ENCODE measurements at places on chromosomes 13 and 19.
A peak's percentile ranks its signal among the peaks of the same experiment; 100 is the strongest.

DNA sequence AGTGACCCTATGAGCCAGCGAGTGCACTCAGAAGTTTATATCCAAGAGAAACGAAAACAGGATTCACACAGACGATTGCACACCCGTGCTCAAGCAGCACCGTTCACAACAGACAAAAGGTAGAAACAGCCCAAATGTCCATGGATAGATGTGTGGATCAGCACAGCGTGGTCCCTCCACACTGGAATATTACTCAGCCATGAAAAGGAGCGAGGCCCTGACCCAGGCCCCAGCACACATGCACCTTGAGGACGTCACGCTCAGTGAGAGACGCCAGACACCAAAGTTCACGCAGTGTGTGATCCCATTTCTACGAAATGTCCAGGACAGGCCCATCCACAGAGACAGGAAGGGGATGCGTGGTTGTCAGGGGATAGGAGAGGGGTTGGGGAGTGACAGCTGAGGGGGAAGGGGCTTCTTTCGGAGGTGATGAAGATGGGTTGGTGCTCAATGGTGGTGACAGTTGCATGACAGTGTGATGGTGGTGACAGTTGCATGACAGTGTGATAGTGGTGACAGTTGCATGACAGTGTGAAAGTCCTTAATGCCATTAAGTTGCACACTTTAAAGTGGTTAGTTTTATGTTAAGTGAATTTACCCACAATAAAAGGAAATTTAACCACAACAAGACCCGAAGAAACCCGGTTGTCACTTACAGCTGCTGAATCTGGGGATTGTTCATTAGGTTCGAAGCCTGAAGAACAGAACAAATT is 18.9 kb upstream of the SLC39A3 start:
- no peak for DNase-seq

GRCh38 chr13:110426735-110427134 is 119.7 kb downstream of the COL4A2 start:
- DNase-seq = no peak

- peak; percentile 38 for DNase-seq
These were observed 676.2 kb downstream of the GPC5 start for GRCh38 chr13:92074658-92075057.

GRCh38 chr13:68727798-68728197 is 1379.8 kb upstream of the ATXN8OS start:
- DNase-seq = no peak

DNA sequence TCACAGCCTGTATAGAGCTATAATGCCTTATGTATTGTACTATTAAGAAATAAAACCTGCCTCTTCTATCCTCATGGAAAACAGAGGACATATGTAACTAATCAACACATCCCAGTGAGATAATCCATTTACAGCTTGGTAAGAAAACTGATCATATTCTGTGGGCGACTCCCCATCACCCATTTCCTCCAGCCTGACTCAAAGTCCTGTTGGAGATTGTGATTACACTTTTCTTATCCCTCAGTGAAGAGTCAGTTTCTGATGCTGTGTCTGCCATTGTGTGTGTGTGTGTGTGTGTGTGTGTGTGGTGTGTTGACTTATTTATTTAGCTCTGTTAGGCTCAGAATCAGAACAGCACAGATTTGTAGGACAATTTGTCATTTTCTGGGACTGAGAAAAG is 212.8 kb downstream of the FGF9 start:
- DNase-seq = no peak

DNA sequence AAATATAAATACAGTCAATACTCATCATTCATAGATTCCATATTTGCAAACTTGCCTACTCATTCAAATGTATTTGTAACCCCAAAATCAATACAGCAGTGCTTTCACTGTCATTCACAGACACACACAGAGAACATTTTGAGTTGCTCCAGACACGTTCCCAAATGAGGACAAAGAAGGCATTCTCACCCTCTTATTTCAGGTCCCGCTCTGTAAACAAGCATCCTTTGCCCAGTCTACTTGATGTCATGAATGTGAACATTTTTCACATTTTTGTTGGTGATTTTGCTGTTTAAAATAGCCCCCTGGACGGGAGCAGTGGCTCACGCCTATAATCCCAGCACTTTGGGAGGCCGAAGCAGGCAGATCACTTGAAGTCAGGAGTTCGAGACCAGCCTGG is 15.5 kb downstream of the C19orf47 start:
- no peak for DNase-seq

GRCh38 chr13:91381371-91381770 is 17.1 kb upstream of the GPC5 start:
- DNase-seq = peak; percentile 40

GRCh38 chr13:113119166-113119821 is 3.3 kb upstream of the F10 start:
- DNase-seq = no peak

DNA sequence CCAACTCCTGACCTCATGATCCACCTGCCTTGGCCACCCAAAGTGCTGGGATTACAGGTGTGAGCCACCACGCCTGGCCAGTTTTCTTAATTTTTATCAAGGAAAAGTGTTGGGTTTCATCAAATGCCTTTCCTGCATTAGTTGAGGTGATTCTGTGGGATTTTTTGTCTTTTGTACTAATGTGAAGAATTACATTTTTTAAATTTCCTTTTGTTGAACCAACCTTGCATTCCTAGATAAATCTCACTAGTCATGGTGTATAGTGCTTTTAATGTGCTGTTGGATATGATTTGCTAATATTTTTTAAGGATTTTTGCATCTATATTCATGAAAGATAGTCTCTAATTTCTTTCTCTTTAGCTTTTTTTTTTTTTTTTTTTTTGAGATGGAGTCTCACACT is 2.4 kb upstream of the ZNF560 start:
- DNase-seq = no peak

DNA sequence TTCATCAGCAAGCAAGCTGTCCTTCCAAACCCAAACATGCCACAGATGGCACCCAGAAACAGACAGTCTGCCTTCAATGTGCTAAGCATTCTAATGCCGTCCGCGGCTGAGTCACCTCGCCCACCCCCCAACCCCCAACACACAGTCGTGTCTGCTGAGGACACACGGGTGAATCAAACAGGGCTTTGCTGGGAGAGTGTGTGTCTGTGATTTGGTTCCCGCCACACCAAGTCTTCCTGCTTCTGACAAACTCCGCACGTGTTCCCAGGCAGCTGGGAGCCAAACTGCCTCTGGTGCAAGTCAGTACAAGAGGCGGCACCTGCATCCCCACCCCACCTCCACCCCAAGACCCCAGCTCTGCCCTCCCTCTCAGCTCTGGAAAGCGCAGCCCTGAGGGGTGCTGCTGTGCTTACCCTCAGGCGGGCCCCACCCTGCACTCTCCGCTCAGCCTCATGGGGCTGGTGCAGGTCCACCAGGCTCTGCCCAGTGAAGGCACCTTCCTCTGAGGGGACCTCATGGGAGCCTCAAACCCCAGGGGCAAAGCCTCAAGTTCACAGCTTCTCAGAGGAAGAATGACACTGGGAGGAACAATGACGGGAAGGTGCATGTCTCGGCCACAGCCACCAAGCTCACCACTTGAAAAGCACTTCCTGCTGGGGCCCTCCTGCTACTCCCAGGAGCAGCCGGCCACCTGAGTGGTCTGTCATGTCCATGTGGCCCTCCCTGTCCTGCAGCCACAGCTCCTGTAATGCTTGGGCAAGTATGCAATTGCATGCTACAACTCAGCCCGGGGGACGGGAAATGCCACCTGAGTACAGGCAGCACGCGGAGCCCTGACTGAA is 15.0 kb upstream of the SLC35E1 start:
- DNase-seq = no peak

GRCh38 chr19:3509566-3509989 is 3.5 kb downstream of the FZR1 start:
- no peak for DNase-seq

DNA sequence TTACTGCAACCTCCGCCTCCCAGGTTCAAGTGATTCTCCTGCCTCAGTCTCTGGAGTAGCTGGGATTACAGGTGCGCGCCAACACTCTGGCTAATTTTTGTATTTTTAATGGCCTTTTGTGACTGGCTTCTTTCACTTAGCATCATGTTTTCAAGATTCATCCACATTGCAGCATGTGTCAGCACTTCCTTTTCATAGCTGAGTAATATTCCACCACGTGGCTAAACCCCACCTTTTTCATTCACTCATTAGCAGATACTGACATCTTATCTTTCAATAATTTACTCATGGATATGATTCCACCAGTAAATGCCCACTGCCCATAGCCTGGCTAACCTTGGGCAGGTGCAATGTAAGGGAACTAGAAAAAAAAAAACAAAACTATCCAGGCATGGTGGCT is 6.9 kb downstream of the C5AR1 start:
- no peak for DNase-seq

DNA sequence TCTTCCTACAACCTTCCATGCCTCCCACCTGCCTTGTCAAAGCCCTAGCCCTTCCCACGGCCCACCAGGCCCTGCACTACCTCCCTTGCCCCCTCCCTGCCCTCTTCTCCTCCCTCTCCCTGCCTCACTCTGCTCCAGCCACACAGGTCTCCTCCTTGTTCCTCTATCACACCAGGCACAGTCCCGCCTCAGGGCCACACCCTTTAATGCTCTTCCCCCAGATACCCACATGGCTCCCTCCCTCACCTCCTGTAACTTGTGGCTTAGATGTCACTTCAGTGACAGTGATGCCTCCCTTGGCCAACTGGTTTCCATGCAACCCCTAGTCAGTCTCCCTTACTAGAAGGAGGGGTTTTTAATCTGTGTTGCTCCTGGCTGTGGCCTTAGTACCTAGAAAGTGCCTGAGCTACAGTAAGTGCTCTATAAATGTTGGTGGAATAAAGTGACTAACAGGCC is 1.3 kb downstream of the SIRT6 start:
- DNase-seq = no peak

DNA sequence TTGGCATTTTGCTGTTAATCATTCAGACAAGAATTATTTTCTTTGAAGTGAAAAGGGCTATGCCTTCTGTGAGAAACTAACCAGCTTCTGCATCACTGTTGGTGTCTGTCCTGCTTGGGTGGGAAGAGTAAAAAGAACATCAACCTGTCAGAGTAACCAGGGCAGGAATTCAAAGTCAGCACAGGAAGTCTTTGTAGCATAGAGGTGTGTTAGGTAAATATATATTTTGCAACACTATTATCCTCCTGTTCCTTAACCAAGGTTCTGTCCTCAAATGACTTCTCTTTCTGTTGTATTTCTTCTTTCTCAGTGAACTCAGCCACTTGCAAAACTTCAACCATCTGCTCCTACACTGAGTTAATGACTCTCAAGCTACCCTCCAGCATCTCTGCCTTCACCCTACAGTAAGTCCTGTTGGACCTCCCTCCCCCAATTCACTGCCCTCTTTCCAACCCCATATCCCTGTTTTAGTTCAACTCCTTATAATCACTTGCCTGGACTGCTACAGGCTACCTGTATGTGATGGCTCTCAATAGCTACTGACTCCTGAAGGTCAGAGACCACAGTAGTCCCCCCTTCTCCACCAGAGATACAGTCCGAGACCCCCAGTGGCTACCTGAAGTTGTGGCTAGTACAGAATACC is 49.9 kb downstream of the SMAD9 start:
- no peak for DNase-seq

DNA sequence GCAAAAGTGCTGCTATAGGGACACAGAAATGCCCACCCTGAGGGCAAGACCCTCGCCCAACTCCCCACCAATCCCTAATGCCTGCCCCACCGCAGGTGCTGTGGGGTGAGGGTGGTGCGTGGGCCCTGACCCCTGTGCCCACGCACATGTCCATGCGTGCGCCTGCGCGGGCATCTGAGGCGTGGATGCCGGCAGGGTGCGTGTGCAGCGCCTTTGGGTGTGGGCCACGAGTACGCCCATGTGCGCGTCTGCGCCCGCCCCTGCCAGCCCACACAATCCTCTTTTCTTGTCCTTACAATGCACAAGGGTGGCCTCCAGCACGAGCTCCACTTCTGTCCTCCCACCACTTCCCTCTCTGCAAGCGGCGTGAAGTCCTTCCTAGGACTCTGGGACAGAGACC is 14.3 kb downstream of the FUT6 start:
- DNase-seq = no peak

DNA sequence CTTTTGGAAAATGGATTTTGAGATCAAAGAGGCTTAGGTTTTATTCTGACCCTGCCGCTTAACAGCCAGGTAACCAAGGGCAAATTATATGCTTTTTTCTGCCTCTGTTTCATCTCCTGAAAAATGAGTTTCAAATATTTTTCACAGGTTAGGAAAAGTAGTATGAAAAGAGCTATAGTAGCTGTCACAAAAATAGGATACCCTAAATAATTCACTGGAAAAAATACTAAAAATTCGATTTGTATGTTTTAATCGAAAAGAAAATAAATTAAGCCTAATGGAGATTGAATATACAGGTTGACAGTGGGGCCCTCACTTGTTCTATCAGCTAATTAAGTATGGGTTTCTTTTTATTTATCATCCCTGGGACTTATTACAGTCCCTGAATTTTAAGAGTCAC is 58.3 kb downstream of the RNF6 start:
- no peak for DNase-seq

DNA sequence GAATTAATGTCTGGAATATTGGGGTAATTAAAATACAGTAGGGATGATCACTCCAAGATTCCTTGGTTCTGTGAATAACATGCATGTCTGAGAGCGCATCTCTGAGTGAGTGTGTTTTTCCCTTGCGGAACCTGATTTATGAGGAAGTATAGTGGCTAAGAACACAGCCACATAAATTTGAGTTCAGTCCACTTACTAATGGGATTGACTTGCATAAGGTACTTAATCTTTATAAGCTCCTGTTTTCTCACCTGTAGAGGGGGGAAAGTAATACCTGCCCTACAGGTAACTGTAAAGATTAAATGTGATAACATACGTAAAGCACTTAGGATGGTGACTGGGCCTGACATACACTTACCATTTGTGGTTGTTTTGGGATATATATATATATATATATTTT is 60.8 kb downstream of the KLF5 start:
- DNase-seq = no peak

- DNase-seq = no peak
These were observed 1.0 kb upstream of the CHAMP1 start for GRCh38 chr13:114313061-114313860.

DNA sequence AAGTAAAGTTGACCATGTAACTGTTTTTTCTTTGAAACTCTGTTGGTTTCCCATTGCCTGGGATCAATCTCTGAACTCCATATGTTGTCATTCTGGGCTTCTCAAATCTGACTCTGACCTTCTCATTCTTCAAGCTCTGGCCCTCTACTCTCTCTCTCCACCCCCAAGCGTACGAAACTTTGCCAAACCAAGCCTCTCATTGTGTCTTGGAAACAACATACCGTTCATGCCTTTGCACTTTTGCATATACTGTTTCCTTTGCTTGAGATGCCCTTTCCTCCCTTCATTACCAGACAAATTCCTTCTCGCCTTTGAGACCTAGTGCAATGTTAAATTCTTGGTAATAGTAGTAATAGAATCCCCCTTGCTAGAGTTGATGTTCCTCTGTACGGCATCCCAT is 113.7 kb downstream of the OLFM4 start:
- DNase-seq = no peak

GRCh38 chr13:50127726-50128291 is 112.6 kb downstream of the KCNRG start:
- no peak for DNase-seq

- DNase-seq = no peak
These were observed 128.0 kb downstream of the TRPC4 start for GRCh38 chr13:37741536-37741935.

- DNase-seq = no peak
These were observed 28.4 kb upstream of the TIMM44 start for GRCh38 chr19:7971553-7972520.
